ENCODE measurements at places on chromosomes 5 and 9. TPM values are rescaled to one million over a fixed set of nuclear protein-coding genes. Genes with fewer than 3 reads are reported as not detected.

GRCh38 chr5:72467461-72467860 is 39.7 kb downstream of the ZNF366 start:
- no peak for DNase-seq

- no peak for DNase-seq
Measured at GRCh38 chr9:94210616-94211603, 48.2 kb upstream of the ZNF169 start.

The PCDHA10 gene
- 0.02 TPM for total RNA-seq

- peak; percentile 76 for DNase-seq
Measured at GRCh38 chr5:166722939-166723338, 1568.5 kb upstream of the WWC1 start.

- DNase-seq, result no peak
Measured at GRCh38 chr5:129079496-129079895, 15.1 kb upstream of the ISOC1 start.

All from H4 (cell line).